ENCODE measurements at places on chromosomes 5 and 9. TPM values are rescaled to one million over a fixed set of nuclear protein-coding genes. Genes with fewer than 3 reads are reported as not detected.

- H3K4me1 ChIP-seq: no peaks in the 10 kb centered on the region
- DNase-seq: no peak
- H3K27me3 ChIP-seq: no peaks in the 10 kb centered on the region
- H3K27ac ChIP-seq: no peak overlapping the region
Observed at GRCh38 chr9:125659954-125660353, 47.1 kb downstream of the MAPKAP1 start.

Gene MAMDC2
- total RNA-seq: not detected

DNA sequence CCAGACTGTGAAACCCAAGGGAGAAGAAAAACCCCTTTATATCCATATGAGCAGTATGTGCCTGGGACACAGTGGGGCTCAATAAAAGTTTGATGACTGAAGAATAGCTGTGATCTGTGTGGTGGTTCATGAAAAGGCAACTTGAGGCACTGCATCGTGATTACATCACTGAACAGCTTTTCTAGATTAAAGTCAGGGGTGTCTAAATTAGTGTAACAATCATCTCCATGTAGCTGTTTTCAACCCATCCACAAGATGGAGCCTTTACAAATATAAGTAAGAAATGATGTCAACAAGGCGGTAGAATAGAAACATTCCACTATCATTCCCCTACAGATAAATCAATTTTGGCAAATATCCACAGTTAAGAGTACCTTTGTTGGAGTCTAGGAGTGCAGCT, 55.5 kb downstream of the PRRC1 start:
- H3K4me3 ChIP-seq: no peak overlapping the region
- DNase-seq: no peak
- no peaks in the 10 kb centered on the region for H3K27me3 ChIP-seq
- H3K27ac ChIP-seq: no peak overlapping the region
- no peaks in the 10 kb centered on the region for H3K4me1 ChIP-seq
- H3K36me3 ChIP-seq: no peaks in the 10 kb centered on the region

DNA sequence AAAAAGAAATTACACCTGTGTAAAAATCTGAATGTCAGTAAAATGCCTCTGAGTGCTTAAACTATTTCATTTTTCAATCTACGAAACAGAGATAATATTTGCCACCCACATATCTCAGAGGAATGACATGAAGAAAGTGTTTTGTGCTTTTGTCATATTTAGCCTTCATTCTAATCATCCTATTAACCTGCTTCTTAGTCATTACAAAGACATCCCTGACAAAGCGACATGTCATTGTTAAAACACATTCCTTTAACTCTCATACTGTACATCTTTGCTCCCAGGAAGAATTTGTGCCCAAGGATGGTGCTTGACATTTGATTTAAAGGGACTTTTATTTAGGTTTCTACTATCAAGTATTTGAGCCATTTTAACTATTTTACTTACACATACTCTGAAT, 275.9 kb downstream of the DMRTA1 start:
- DNase-seq: no peak
- no peaks in the 10 kb centered on the region for H3K27me3 ChIP-seq
- H3K27ac ChIP-seq: no peak overlapping the region
- no peaks in the 10 kb centered on the region for H3K4me1 ChIP-seq
- no peak overlapping the region for H3K4me3 ChIP-seq

Gene HAPLN1
- not detected for total RNA-seq

DNA sequence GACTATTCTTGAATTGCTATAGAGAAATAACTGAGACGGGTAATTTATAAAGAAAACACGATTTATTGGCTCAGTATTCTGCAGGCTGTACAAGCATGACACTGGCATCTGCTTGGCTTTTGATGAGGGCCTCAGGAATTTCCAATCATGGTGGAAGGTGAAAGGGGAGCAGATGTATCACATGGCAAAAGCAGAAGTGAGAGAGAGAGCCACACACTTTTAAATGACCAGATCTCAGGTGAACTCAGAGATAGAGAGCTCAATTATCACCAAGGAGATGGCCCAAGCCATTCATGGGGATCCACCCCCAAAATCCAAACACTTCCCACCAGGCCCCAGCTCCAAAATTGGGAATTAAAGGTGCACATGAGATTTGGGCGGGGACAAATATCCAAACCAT, 15.3 kb downstream of the GABRA1 start:
- no peaks in the 10 kb centered on the region for H3K36me3 ChIP-seq
- H3K27ac ChIP-seq: no peak overlapping the region
- H3K4me1 ChIP-seq: no peaks in the 10 kb centered on the region
- no peak for DNase-seq

DNA sequence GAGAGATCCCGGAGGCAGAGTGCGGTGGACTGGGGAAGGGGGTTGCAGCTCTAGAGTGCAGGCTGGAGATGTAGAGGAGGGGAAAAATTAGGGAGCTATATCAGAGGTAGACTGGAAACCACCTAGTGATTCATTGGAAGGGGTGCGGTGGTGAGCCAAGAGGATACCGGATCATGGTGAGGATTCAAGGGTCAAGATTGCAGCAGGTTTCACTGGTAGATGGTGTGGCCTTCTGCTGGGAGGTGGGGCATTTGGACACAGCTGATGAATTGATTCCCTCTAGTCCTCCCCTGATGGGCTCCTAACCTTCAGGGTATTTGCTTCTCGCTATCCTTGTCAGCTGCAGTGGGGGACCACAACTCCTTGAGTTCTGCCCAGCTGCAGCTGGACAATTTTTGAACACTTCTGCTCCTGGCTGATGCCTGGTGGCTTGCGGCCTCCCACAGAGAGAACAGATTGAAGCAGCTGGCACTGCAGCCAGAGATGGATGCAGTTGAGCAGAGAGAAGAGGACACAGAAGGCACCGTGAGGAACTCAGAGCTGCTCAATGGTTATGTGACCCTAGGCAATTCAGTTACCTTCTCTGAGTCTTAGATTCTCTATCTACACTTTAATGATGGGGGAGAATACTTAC, 134.4 kb upstream of the ABCA1 start:
- H3K27me3 ChIP-seq: no peaks in the 10 kb centered on the region
- no peaks in the 10 kb centered on the region for H3K36me3 ChIP-seq
- H3K4me3 ChIP-seq: no peak overlapping the region
- H3K4me1 ChIP-seq: peaks cover 50% of the 10 kb centered on the region
- no peak for DNase-seq

- H3K27ac ChIP-seq: no peak overlapping the region
- no peaks in the 10 kb centered on the region for H3K36me3 ChIP-seq
- no peak for DNase-seq
- H3K4me1 ChIP-seq: no peaks in the 10 kb centered on the region
Observed at GRCh38 chr5:160627921-160628618, 206.4 kb downstream of the PTTG1 start.

Gene ARSI
- 17.6 TPM for total RNA-seq

Gene CEL
- total RNA-seq: 1.5 TPM

- no peaks in the 10 kb centered on the region for H3K36me3 ChIP-seq
- H3K27me3 ChIP-seq: peaks cover 7% of the 10 kb centered on the region
- no peak overlapping the region for H3K4me3 ChIP-seq
Observed at GRCh38 chr5:179371121-179371510, 25.9 kb upstream of the ADAMTS2 start.

DNA sequence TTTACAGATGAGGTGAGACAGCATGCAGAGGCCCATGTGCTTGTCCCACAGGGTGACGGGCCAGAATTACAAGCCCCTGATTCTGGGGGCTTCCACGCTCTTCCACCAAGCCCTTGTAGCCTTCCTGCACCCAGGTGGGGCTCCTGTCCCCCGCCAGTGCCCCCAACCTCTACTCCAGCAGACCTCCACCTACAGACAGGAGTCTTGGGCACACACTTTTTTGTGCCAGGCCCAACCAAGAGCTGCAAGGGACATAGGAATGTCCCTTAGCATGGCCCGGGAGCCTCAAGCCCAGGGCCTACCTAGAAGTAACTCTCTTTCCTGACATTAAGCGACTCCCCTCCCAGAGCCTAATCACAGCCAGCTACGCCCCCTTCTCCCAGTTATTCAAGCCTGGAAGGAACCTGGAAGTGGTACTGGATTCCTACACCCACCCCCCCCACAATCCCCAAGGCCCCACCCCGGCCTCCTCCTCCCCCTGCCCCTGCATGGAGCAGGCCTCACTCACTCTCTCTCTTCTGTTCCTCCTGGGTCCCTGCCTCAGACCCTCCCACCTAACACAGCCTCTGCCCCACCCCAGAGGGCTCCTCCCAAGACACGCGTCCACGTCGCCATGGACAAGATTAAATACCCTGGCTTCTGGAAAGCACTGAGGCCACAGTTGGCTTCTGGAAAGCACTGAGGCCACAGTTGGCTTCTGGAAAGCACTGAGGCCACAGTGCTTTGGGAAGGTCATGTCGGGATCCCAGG, 30.5 kb downstream of the ADAMTS2 start:
- H3K27me3 ChIP-seq: no peaks in the 10 kb centered on the region
- no peak overlapping the region for H3K27ac ChIP-seq
- H3K4me1 ChIP-seq: no peaks in the 10 kb centered on the region

DNA sequence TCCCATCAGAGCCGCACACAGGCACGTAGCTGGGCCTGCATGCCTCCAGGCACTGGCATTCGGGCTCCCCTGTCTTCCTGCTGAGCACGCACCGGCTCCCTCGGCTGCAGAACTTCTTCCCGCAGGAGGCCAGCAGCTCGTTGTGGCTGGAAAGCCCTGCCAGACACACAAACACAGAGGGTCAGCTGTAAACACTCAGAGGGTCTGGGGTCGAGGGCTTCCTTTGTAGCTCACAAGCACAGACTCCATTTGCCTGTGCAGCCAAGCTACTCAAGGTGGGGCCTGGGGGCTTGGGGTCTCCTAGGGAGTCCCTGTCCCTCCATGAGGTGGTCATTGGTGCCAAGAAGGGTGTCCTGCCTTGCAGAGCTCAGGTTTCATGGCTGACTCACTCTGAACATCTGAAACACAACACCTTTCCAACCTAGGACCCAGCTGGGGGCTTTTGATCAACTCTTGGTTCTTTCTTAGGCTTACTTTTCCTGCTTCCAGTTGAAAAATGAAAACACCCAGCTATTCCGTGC, 211.4 kb downstream of the FSTL4 start:
- H3K4me3 ChIP-seq: no peak overlapping the region
- H3K4me1 ChIP-seq: no peaks in the 10 kb centered on the region
- H3K36me3 ChIP-seq: no peaks in the 10 kb centered on the region
- DNase-seq: no peak
- peaks cover 32% of the 10 kb centered on the region for H3K27me3 ChIP-seq

Gene KCTD16
- 0.02 TPM for total RNA-seq

- no peak overlapping the region for H3K27ac ChIP-seq
- no peak overlapping the region for H3K4me3 ChIP-seq
- H3K27me3 ChIP-seq: no peaks in the 10 kb centered on the region
- H3K4me1 ChIP-seq: peaks cover 38% of the 10 kb centered on the region
- no peaks in the 10 kb centered on the region for H3K36me3 ChIP-seq
Observed at GRCh38 chr5:142408981-142409481, 84.2 kb upstream of the SPRY4 start.

- no peak overlapping the region for H3K4me3 ChIP-seq
- no peak overlapping the region for H3K27ac ChIP-seq
- H3K27me3 ChIP-seq: no peaks in the 10 kb centered on the region
- H3K4me1 ChIP-seq: no peaks in the 10 kb centered on the region
- DNase-seq: no peak
Observed at GRCh38 chr5:35518104-35518503, 99.6 kb upstream of the SPEF2 start.

Gene PIP5K1B
- 20.9 TPM for total RNA-seq

- H3K4me1 ChIP-seq: peaks cover 29% of the 10 kb centered on the region
- H3K4me3 ChIP-seq: no peak overlapping the region
- H3K27ac ChIP-seq: no peak overlapping the region
- H3K36me3 ChIP-seq: no peaks in the 10 kb centered on the region
- no peaks in the 10 kb centered on the region for H3K27me3 ChIP-seq
Observed at GRCh38 chr9:71647094-71647591, 121.2 kb downstream of the CEMIP2 start.

GRCh38 chr5:92329759-92330158, 946.6 kb upstream of the ARRDC3 start:
- H3K36me3 ChIP-seq: no peaks in the 10 kb centered on the region
- DNase-seq: no peak
- no peak overlapping the region for H3K4me3 ChIP-seq
- no peaks in the 10 kb centered on the region for H3K27me3 ChIP-seq
- no peak overlapping the region for H3K27ac ChIP-seq
- H3K4me1 ChIP-seq: no peaks in the 10 kb centered on the region

Gene CCNO
- total RNA-seq: 0.07 TPM

DNA sequence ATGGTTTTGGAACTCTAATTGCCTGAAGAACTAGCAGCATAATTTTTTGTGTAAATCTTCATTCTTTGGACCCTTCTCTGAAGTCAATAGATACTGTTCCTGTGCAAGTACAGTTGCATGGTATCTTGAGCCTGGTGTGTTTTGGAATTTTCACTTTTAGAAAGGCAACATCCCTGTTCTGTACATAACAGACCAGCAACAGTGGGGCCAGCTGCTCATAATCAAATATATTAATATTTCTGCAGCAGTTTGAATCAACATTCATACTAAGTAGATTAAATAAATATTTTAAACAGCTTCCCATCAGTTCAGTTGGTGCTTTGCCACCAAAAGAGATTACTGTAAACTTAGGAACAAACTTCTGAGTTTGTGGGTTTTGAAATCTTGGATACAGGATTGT, 97.9 kb downstream of the CD180 start:
- no peak for DNase-seq
- H3K36me3 ChIP-seq: peaks cover 7% of the 10 kb centered on the region
- H3K4me3 ChIP-seq: no peak overlapping the region

DNA sequence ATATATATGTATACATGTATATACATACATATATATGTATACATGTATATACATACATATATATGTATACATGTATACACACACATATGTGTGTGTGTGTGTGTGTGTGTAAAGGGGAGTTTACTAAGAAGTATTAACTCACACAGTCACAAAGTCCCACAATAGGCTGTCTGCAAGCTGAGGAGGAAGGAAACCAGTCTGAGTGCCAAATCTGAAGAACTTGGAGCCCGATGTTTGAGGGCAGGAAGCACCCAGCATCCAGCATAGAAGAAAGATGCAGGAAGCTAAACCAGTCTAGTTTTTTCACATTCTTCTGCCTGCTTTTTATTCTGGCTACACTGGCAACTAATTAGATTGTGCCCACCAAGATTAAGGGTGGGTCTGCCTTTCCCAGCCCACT, 591.5 kb downstream of the PRR16 start:
- H3K27ac ChIP-seq: no peak overlapping the region
- H3K36me3 ChIP-seq: no peaks in the 10 kb centered on the region
- H3K4me1 ChIP-seq: no peaks in the 10 kb centered on the region
- no peak for DNase-seq

GRCh38 chr5:125560476-125561225, 814.2 kb upstream of the ZNF608 start:
- H3K27me3 ChIP-seq: no peaks in the 10 kb centered on the region
- no peak overlapping the region for H3K4me3 ChIP-seq
- no peak for DNase-seq
- no peaks in the 10 kb centered on the region for H3K4me1 ChIP-seq
- H3K27ac ChIP-seq: no peak overlapping the region
- no peaks in the 10 kb centered on the region for H3K36me3 ChIP-seq

- H3K4me3 ChIP-seq: no peak overlapping the region
- no peaks in the 10 kb centered on the region for H3K4me1 ChIP-seq
- no peak for DNase-seq
- no peaks in the 10 kb centered on the region for H3K27me3 ChIP-seq
Observed at GRCh38 chr9:92516521-92516920, 19.3 kb downstream of the ECM2 start.

All from HepG2 (cell line).